ENCODE measurements at places on chromosomes 7 and 10.

DNA sequence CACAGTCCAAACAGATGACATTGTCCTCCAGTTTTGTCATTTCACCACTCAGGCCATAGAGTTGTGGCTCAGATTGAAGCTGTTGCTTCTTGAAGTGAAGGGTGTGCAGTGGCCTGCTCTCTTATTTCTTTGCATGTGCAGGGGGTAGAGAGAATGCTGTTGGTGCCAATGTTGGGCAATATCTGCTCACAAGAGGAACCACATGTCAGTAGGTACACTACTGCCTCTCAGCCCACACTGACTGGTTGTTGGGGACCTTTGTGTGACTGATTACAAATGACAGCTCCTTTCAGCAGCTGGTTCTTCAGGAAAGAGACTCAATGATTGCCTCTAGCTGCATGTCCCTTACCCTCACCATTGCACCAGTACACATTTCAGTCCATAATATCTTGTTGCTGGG lies 21.9 kb upstream of the SFTPA1 start:
- no peak for DNase-seq

GRCh38 chr10:45427262-45427969 lies 53.4 kb downstream of the ALOX5 start:
- DNase-seq = no peak

- no peak for DNase-seq
These were observed 182.9 kb upstream of the SHH start for GRCh38 chr7:155995183-155995612.

GRCh38 chr7:2870471-2870931 lies 26.4 kb upstream of the GNA12 start:
- DNase-seq = peak; percentile 28

DNA sequence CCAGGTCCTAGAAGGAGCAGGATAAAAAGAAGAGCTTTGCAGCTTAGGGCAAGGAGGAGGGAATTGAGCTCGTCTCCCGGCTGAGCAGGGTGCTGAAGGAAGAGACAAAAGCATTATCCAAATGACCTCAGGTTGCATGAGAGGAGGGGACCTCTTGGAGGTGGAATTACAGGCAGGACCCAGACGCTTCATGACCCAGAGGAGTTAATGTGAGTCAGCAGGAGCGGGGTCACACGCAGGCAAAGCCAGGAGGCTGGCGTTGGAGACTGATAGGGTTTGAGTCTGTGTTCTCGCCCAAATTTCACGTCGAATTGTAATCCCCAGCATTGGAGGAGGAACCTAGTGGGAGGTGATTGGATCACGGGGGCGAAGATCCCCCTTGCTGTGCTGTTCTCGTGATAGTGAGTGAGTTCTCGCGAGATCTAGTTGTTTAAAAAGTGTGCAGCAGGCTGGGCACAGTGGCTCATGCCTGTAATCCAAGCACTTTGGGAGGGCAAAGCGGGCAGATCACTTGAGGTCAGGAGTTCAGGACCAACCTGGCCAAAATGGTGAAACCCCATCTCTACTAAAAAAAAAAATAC lies 63.7 kb upstream of the AUTS2 start:
- no peak for DNase-seq

- no peak for DNase-seq
These were observed 53.3 kb downstream of the DNAJB6 start for GRCh38 chr7:157389951-157390730.

DNA sequence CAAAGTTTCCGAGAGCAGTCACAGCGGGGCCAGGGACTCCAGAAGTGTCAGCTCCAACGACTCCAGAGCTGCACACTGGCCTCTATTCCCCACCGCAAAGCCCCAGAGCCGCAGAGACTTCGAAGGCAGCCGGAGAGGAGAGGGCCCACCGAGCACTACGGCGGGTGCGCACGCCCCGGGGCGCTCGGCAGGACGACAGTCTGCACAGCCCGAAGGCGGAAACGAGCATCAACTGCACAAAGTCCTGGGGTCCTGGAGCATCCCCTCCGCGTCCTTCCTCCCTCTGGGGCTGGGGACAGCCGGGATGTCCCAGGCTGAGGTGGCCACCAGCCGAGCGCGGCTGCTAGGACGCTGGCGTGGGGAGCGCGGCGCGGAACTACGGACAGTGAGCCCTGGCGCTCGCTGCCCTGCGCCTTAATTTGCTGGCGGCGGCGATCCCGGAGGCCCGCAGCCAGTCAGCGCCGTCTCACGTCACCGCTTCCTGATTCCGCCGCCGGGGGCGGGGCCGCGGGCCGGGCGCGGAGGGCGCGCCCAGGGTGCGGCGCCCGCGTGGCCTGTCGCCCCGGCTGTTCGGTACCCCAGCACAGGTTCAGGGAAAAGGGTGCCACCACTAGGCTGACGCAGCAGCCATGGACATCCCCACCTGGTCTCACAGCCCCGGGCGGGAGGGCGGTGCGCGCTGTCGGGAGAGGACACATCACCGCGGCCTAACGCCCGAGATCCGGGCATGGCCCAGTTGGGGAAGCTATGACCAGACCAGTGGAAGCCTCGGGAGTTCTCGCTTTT lies at the start of gene TBX20:
TSS of gene TBX20 (minus strand) at position 391 of the 786 bp plus-strand sequence. CDS start 480 bp downstream, outside the sequence.
- DNase-seq = no peak

DNA sequence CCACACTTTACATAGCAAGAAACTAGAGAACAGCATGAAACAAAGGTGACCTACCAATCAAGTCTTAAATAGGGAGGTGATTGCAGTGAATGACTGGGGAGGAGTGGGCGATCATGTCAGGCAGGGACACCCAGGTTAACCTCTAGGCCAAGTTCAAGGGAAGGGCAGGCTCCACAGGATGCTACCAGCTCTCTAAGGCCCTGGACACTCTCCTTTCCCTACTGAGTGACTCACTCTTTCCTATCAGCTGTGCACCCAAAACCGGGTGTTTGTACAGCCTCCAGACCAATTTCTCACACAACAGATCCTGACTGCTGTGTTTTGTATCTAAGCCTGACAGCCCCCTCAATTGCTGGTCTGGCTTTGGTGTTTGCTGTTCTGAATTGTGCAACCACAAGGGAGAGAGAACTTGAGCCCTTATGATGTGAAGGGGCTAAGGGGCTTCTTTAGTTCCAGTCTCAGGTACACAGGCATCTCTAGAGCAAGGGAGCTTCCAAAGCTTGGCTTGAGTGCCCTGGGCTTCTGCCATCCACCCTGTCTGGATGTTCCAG lies 107.8 kb downstream of the TBXAS1 start:
- no peak for DNase-seq

DNA sequence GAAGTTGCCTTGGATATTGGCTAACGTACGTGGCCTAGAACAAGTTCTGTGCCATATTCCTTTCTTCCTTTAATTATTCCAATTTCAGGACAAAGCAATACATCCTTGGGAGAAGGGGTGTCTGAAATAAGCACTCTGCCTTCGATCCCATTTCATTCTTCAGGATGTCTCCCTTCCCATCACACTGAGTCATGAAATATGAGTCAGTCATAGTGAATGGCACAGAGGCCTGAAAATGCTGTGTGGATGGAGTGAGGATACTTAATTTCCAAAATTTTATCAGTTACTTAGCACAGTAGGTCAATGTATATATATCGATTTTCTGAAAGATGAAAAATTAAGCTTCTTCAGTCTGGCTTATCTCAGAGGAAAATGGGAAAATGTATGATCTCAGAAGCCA lies 19.5 kb downstream of the EVX1 start:
- no peak for DNase-seq

DNA sequence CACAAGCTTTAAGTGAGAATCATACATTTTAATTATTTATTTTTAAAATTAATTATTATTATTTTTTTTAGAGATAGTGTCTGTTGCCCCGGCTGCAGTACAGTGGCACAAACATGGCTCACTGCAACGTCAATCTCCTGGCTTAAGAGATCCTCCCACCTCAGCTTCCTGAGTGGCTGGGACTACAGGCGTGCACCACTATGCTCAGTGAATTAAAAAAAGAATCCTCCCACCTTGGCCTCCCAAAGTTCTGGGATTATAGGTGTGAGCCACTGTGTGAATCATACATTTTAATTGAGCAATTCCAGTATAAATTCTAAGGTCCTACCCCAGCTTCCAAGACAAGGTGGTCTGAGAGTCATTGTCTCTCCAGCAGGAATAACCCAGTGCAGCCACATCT lies 172.4 kb downstream of the JAZF1 start:
- no peak for DNase-seq

DNA sequence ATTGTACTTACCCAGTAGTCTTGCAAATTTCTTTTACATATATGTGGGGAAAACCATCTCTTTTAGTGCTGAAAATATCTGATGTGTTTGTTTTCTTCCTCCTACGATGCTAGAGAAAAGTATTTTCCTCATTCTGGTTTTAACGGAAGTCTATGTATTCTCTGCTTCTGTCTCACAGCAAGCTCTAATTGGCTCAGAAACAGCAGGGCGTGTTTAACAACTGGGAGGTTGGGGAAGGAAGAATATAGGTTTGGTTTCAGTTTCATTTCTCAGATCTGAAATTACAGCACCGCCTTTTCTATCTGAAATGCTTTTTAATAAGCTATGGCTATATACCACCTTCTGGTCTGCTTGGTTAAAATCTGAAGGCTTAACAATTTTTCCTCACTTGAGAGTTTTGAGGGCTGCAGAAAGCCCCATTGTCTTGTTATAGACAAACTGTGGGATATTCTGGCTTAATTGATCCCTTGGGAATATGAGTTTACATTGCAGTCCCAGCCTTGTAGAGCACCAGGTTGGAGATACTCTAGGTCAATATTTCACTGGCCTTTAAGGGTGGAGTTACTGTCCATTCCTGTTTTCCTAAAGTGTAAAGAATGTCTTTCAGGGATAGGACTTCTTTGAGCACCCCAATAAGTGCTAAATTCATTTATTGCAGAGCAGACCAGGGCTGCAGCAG lies at the start of gene SAMD9:
TSS of gene SAMD9 (minus strand) at position 128 of the 679 bp plus-strand sequence. CDS start 11,882 bp downstream, outside the sequence.
- DNase-seq = peak; percentile 46

DNA sequence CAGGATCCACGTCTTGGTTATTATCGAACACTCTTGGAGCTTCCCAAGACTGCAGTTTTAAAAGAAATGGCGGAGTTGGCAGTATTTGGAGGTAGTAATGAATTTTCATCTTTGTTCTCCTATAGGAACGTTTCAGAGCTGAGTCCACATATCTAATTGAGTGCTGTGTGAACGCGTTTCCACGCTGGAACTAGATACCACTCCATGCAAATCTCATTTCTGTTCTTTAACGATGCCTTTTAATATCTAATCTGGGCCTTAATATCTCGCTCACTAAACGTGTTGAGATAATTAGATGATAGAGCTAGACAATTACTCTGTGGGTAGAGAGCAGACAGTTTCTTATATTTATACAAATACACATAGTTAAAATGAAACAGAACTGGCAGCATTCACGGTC lies 523.6 kb downstream of the DNAJB6 start:
- DNase-seq = no peak

- peak; percentile 36 for DNase-seq
These were observed 27.7 kb downstream of the PPP2R2D start for GRCh38 chr10:131928248-131929095.

- DNase-seq = no peak
These were observed 374.8 kb downstream of the INHBA start for GRCh38 chr7:41328131-41328530.

DNA sequence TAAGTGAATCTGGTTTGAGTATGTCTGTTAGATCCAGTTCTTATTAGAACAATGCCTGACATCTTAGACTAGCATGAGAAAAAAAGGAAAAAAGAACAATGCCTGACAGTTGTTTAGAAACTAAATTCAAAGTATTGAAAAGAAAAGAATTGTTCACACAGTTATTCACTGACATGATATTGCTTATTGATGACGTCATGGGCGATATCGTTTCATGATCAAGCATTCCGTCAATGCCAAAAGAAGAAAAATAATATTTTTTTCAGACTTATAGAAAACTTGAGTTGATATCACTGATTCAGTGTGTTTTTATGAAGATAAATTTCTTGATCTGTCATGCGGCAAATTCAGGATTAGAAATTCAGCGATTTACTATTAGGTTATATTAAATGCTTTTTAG lies 196.5 kb upstream of the AGR3 start:
- DNase-seq = no peak

DNA sequence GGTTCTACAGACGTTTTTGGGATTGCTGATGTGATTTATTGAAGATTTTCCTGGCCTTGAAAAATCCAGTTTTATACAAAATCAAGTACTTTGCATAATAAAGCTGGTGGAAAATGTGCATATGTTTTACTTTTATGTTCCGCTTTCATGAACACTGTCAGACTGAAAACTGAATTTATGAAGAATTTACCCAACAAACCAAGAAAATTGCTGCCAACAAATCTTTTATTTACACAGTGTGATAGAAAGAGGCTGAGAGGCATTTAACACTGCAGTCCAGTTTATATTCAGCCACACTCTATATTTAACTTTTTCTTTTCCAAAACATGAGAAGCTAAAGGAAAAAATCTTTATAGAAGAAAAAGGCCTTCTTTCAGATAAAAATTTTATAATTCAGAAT lies 35.4 kb upstream of the RSU1 start:
- DNase-seq = no peak

- peak; percentile 40 for DNase-seq
These were observed 2.1 kb downstream of the SNX10 start for GRCh38 chr7:26293569-26294308.

DNA sequence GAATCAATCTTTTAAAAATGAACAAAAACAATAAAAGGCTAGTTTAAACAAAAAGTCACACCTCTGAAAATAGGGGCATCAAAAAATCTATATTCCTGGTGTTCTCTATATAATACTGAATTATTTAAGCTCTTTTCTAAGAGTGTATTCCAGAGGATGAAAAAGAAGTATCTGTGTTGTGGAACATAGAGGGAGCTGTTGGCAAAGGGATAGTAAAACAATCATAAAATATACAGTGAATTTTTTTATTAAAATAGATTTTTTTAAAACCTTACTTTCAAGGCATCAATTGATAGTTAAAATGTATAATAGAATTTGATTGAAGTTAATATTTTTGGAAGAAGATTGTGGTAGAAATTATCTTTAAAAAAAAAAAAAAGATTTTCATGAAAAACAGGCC lies 1409.1 kb upstream of the CELF2 start:
- DNase-seq = no peak

GRCh38 chr7:99375070-99375807 lies 709 bp downstream of the ARPC1B start:
- DNase-seq = peak; percentile 27

GRCh38 chr7:91468256-91468655 lies 204.0 kb downstream of the FZD1 start:
- no peak for DNase-seq

GRCh38 chr10:102268375-102268888 lies 23.1 kb downstream of the GBF1 start:
- no peak for DNase-seq

DNA sequence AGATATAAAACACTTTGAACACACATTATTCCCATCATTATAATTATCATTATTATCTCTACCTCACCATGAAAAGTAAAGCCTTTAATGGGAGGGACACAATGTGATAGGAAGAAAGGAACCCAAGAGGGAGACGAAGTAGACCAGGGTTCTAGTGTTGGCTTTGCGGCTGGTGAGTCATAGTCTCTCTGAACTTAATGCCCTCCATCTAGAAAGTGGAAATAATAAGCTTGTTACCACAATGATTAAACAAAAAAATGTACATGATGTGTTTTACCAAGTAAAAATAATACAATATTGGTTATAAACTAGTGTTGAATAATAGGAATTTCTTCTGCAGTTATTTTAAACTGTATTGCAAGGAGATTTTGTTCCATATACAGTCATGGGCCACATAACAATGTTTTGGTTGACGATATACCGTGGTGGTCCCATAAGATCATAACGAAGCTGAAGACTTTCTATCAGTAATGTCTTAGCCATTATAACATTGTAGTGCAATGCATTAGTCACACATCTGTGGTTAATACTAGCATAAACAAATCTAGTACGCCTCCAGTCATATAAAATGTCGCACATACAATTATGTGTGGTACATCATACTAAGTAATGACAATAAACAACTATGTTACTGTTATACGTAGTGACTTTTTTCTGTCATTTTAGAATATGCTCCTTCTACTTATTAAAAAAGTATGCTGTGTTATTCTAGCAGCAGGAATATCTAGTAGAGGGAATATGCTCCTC lies 450.6 kb upstream of the SORCS1 start:
- no peak for DNase-seq
